ENCODE measurements at places on chromosomes 2 and 18. TPM values are rescaled to one million over a fixed set of nuclear protein-coding genes. Genes with fewer than 3 reads are reported as not detected.

CCL20 gene
- not detected for total RNA-seq

C2orf68 gene
- 14.1 TPM for total RNA-seq

FSHR gene
- not detected for total RNA-seq

MAPRE3 gene
- total RNA-seq: 15.9 TPM

CPLX4 gene
- not detected for total RNA-seq

AOX1 gene
- total RNA-seq: 44.5 TPM

GRCh38 chr2:134454426-134454825 lies 200.6 kb downstream of the MGAT5 start:
- DNase-seq: no peak

DNA sequence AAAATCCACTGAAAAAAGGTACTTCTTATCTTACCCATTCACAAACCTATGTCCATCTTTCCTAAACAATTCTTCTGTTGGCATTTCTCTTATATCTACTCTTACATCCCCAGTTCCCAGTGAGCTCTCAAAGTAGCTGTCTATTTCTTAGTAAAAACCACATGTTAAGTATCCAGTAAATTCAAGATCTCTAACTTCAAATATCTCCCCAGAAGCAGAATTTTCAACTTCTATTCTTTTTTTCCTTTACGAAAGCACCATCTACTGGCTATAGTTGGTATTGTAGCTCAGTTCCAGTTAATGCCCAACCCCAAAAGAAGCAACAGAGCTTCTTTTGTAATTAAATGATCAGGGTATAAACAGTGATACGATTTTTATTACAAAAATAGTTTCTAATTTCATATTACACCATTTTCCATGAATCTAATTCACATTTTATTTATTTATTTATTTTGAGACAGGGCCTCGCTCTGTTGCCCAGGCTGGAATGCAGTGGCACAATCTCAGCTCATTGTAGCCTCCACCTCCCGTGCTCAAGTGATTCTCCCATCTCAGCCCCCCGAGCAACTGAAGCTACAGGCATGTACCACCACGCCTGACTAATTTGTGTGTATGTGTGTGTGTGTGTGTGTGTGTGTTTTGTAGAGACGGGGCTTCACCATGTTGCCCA lies 28.5 kb downstream of the HRH4 start:
- DNase-seq: peak; percentile 27

DNA sequence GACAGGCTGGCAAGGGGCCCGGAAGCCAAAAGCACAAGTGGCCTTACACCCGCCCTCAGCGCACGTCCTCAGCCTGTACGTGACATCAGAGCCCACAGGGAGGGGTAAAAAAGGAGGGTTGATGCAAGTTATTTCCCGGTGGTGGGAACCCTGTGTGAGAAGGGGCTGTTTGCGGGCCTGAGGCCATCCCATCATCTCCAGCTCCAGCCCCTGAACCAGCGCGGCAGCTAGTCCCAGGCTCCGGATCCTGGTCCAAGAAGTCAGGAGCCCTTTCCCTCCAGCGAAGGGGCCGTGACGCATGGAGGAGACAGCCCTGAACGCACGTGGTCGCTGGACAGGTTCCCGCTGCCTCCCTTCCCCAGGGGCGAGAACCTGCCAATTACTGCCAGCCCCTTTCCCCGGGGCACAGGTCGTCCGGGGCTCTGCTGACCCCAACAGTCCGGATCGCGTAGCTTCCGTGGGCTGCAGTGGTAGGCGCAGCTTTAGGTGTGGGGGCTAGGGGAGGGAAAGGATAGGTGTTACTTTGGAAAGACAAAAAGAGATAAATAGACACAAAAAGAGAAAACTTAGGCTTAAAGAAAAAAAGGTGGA lies 1.3 kb upstream of the LRP2 start:
- DNase-seq: no peak

DNA sequence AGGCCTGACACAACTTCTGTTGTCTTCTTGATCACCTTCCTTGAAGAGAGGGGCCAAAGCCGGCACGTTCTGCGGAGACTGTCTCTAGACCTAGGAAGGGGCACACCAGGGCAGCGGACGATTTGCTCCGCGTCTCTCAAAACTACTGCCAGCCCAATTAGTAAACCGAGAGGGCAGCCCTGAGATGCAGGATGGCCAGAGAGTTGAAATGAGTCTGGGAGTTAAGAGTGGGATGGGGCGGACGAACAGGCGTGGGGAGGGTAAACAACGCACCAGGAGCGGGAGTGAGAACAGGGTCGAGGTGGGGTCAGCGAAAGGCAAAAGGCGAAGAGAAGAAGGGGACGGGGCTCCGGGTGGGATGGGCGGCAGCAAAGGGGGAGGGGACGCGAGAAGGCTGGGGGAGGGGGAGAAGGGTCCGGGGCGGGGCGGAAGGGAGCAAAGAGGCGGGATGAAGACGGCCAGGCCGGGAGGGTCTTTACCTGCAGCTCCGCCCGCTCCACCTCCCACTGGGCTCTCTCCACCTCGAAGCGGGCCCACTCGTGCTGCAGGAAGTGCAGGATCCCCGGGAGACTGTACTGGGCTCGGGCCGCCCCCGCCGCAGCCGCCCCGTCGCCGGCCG lies 476 bp downstream of the STRN start:
- DNase-seq: no peak

GRCh38 chr2:176188774-176189680 lies 559 bp downstream of the HOXD1 start:
- DNase-seq: no peak

DNA sequence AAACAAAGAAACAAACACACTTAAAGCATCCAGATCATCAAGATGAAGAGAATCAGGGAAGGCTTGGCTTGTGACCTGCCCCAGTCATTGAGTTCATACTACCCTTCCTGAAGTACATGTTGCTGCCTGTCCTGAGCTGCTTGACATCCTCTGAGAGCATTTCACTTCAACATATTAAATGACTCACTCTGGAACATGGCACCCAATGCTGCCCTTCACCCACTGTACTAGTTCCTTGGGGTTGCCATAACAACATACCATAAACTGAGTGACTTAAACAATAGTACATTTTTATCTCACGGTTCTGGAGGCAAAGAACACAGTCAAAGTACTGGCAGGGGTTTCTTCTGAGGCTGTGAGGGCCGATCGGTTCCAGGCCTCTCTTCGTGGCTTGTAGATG lies 371.3 kb downstream of the RNF144A start:
- DNase-seq: no peak

Measured in HFFc6 (cell line).